ENCODE measurements at places on chromosomes 5 and 9.

- DNase-seq, result no peak
Observed at GRCh38 chr5:132504746-132505145, 14.2 kb upstream of the IRF1 start.

DNA sequence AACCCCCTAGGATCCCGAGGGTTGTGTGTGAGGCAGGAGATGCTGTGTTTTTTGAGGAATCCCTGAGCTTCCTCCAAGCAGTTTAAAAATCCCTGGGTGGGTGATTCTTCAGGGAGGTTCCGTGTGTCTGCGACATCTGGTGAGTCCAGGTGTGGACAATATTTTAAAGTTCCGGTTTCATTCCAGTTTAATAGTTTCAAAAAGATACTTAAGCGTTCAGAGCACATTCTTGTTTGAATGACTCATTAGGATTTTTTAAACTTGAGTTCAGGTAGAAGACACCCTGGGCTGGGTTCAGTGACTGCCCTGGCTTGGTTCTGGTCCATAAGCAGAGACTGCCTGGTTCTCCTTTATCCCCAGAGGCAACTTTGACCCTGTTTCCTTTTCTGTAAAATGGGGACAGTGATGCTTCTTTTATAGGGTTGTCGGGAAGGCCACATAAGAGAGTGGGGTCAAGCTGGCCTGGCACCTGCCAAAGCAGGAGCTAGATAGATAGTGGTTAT lies 119.2 kb downstream of the RGS3 start:
- DNase-seq, result no peak

DNA sequence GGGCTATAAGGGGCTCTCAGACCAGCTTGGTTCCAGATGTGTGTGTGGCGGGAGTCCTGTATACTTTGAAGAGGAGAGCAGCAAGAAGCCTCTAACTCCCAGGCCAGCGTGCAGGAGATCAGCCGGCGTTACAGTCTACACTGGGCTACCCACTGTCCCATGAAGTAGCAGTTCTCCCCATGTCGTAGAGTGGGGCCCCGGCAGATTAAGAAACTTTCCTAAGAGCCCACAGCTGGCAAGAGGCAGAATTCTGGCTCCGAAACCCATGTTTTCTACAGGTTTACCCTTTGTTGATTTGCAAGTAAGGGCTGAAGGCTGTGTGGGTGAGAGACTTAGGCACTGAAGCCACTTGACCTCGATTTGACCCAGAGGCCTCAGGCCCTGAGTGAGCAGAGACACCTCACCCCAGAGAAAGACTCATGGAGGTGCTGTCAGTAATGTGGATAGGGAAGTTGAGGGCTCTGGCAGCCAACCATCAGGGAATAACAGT lies 881 bp upstream of the B4GALT1 start:
- no peak for DNase-seq

- DNase-seq, result peak; percentile 84
Observed at GRCh38 chr9:127503947-127504886, 52.9 kb downstream of the LRSAM1 start.

DNA sequence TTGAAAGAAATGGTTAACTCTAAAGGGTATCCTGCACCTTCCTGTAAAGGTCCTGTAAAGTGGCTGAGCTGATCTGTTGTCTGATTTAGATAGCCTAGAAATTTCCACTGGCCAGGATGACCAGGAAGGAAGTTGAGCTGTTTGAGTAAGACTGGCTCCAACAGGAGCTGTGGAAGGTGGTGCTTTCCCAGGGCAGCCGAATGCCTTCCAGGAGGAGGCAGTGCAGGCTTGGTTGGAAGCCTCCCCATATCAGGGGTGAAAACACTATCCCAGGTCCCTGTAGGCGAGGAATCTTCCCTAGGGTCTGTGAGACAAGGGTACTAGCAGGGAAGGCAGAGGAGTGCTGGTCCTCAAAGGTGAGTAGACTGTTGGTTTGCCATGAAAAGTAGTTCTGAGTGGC lies 98.4 kb downstream of the LIX1 start:
- peak; percentile 11 for DNase-seq

GRCh38 chr9:76884823-76885222 lies 21.1 kb downstream of the PRUNE2 start:
- no peak for DNase-seq

GRCh38 chr5:154193283-154193682 lies 2.8 kb downstream of the GALNT10 start:
- no peak for DNase-seq

- DNase-seq, result no peak
Observed at GRCh38 chr5:124395926-124396325, 350.5 kb downstream of the ZNF608 start.

Measured in nephron progenitor cell (in vitro differentiated cells).